Smooth muscle cell of trachea (primary cell): ENCODE measurements at places on chromosomes 2 and 18. TPM values are rescaled to one million over a fixed set of nuclear protein-coding genes. Genes with fewer than 3 reads are reported as not detected.

The KCNE4 gene
- 13.4 and 21.2 TPM in 2 replicates for total RNA-seq

The DYTN gene
- not detected in 2 replicates for total RNA-seq

The CACNB4 gene
- total RNA-seq = 0.73 and 1.2 TPM in 2 replicates

The NEU2 gene
- not detected in 2 replicates for total RNA-seq

The ABCG8 gene
- not detected in 2 replicates for total RNA-seq

The RAB31 gene
- total RNA-seq = 35.2 and 48.9 TPM in 2 replicates

The SERPINB4 gene
- total RNA-seq = not detected in 2 replicates

The VWA3B gene
- 0.17 TPM in 1 of 2 replicates, not detected in the other for total RNA-seq

The AQP4 gene
- total RNA-seq = not detected in 2 replicates

The CDH2 gene
- 6.3 and 6.8 TPM in 2 replicates for total RNA-seq

The ROCK1 gene
- total RNA-seq = 33.7 and 45.7 TPM in 2 replicates

The C2orf69 gene
- 15.9 and 16.4 TPM in 2 replicates for total RNA-seq

The STARD6 gene
- total RNA-seq = not detected in 2 replicates
